ENCODE measurements at places on chromosomes 1 and 21. TPM values are rescaled to one million over a fixed set of nuclear protein-coding genes. Genes with fewer than 3 reads are reported as not detected.
A peak's percentile ranks its signal among the peaks of the same experiment; 100 is the strongest.

DTL gene
- 10.4 TPM for total RNA-seq

C1orf87 gene
- not detected for total RNA-seq

DNA sequence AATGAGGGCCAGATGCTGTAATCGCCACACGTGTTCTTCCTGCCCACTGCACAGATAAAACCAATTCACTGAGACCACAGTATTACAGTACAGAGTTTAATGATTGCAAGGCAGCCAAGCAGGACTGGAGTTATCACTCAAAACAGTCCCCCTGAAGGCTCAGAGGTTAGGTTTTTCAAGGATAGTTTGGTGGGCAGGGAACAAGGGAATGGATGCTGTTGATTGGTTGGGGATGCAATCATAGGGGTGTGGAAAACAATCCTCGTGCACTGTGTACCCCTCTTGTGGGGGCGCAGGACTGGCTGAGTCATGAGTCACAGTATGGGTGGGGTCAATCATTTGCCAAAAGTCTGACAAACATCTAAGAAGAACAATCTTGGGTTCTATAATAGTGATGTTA, 12.4 kb upstream of the USP1 start:
- no peak for DNase-seq
- H3K4me3 ChIP-seq = no peak overlapping the region
- no peak overlapping the region for H3K27ac ChIP-seq
- H3K27me3 ChIP-seq = no peaks in the 10 kb centered on the region
- H3K4me1 ChIP-seq = no peaks in the 10 kb centered on the region

NTNG1 gene
- total RNA-seq = not detected

DNA sequence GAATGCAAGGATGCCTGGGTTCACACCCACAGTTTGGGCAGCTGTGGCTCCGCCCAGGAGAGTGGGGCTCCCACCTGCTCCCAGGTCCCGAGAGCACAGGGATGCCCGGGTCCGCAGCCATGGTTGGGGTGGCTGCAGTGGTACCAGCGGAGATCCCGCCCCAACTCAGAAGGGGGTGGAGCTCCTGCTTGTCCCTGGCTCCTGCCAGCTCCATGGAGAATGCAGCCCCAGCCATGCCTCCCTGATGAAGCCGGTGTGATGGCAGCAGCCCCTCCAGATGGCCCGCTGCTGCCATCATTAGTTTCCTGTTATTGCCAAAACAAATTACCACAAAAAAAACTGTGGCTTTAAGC, 113.1 kb upstream of the RUNX3 start:
- DNase-seq = no peak
- no peak overlapping the region for H3K4me3 ChIP-seq

- H3K4me3 ChIP-seq = no peak overlapping the region
- H3K36me3 ChIP-seq = no peaks in the 10 kb centered on the region
- no peaks in the 10 kb centered on the region for H3K27me3 ChIP-seq
- H3K27ac ChIP-seq = no peak overlapping the region
Observed at GRCh38 chr1:86375688-86376087, 20.4 kb downstream of the ODF2L start.

DNA sequence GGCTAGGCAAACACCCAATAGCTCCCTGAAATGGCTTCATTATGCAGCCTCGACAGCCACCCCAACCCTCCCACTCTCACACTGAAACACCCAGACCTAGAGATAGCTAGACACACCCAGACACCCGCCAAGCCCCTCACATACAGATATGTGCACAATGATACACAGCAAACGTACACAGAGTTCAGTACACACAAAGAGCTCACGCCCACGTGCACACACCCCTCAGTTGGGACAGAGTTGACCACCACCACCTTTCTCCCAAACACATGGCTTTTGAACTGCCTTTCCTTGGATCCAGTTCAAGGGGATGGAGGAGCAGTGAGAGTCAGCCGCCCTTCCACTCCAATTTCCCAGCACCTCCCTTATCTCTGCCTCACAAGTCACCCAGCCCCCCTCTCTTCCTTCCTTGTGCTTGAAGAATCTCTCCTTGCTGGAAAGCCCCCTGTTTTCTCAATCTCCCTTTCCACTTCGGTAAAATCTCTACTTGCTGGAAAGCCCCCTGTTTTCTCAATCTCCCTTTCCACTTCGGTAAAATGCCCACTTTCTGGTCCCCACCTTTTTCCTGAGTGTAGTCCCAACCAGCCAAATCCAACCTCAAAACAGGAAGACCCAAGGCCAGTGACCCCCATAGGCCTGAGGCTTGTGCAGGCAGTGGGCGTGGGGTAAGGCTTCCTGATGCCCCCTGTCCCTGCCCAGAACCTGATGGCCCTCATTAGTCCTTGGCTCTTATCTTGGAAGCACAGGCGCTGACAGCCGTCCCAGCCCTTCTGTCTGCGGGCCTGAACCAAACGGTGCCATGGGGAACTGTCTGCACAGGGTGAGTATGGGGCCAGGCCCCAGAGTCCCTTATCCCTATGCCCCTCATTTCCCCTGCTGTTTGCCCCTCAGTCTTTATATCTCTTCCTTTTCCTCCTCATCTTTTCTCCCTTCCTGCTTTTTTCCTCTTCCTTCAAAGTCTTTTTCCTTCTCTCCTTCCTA, at the start of gene ACKR1:
Gene ACKR1 (plus strand): TSS at position 715 of the 981 bp plus-strand sequence. CDS start 85 bp downstream, at position 800.
- H3K4me3 ChIP-seq = no peak within 1 kb of the TSS
- H3K36me3 ChIP-seq = no peaks in the 10 kb centered on the region
- H3K27me3 ChIP-seq = no peaks in the 10 kb centered on the region
- no peaks in the 10 kb centered on the region for H3K4me1 ChIP-seq
- DNase-seq = no peak

GRCh38 chr1:17927952-17928351, 172.8 kb downstream of the ACTL8 start:
- H3K27me3 ChIP-seq = no peaks in the 10 kb centered on the region
- DNase-seq = no peak
- no peaks in the 10 kb centered on the region for H3K36me3 ChIP-seq

DNA sequence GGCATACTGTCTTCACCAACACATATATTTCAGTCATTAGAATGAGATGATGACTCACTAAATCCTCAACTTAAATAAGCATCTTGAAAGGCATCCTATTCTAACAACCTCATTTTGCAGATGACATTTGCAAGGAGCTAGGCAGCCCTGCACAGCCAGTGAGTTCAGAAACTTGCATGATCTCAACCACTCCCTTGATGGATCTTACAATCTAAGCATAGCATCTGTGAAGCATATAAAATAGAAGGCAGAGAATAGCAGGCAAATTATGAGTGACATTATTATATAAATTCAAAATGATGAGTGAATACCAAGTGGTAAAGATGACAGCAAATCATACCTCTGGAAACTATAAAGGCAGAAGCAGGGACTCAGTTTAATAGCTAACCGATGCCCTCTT, 31.6 kb downstream of the KRTAP20-3 start:
- H3K4me3 ChIP-seq = no peak overlapping the region
- H3K27ac ChIP-seq = no peak overlapping the region
- no peaks in the 10 kb centered on the region for H3K27me3 ChIP-seq

ZFP69B gene
- total RNA-seq = 11.1 TPM

DNA sequence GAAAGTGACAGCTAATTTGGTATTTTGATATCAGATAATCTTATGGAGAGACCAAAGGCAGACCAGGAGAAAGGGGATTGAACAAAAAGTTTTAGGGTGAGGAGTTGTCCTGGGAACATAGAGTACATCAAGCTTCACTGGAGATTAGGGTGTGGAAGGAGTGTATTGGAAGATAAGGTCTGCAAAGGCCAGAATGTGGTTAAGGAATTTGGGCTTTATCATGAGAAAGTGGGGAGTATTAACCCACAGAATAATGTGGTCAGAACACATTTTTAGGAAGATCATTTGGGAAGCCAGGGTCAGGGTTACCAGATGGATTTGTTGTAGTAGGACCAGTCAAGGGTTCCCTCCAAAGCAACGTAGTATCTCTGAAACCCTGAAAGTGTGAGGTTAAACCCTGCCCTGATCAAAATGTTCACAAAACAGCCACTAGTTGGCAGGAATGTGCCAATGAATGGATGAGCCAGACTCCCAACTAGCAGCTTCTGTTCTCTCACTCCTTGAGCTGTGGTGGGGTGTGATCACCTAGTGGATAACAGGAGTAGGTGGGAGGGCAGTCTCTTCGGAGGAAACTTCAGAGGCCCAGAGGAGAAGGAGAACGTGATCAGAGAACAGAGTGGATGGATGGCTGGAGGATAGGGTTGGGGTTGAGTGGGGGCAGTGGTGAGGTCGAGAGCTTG, 35.8 kb downstream of the SLC2A1 start:
- H3K27me3 ChIP-seq = no peaks in the 10 kb centered on the region
- H3K4me3 ChIP-seq = peak overlapping the region; percentile 67
- DNase-seq = peak; percentile 90
- H3K27ac ChIP-seq = peak overlapping the region; percentile 53
- peaks cover 35% of the 10 kb centered on the region for H3K4me1 ChIP-seq

- peaks cover 39% of the 10 kb centered on the region for H3K4me1 ChIP-seq
- H3K4me3 ChIP-seq = no peak overlapping the region
- no peak for DNase-seq
- no peaks in the 10 kb centered on the region for H3K27me3 ChIP-seq
- H3K27ac ChIP-seq = no peak overlapping the region
Observed at GRCh38 chr1:156549390-156549789, 23.0 kb downstream of the IQGAP3 start.

DNA sequence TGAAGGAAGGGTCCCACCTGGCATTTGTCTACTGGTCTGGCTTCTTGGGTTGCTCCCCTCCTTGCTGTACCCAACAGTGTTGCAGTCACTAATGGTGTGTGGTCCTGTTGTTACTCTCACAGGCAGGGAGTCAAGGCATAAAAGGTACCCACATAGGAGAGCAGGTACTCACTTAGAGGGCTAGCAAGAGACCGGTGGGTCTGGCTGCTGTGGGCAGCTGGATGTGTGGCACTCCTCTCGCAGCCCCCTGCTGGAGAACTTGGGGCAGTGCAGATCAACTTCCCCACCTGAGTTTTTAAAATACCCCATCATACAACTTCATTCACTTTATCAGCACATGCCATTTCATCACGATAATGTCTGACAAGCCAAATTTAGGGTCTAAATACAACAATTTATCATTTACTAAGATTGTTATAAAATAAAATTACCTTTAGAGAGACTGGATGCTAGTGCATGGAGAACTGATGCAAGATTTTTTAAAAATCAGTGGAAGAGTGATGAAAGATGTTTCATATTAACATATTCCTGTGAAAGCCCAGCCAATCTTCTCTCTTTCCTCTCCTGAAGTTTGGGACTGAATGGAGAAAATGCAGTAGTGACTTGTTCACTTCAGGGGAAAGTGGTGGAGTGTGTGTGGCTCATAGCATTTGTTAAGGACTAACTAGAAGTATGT, 42.8 kb downstream of the ACP6 start:
- no peaks in the 10 kb centered on the region for H3K27me3 ChIP-seq
- DNase-seq = peak; percentile 76
- H3K27ac ChIP-seq = no peak overlapping the region
- no peaks in the 10 kb centered on the region for H3K36me3 ChIP-seq
- H3K4me3 ChIP-seq = no peak overlapping the region

GRCh38 chr1:211874521-211875347, 44.2 kb upstream of the LPGAT1 start:
- no peak for DNase-seq
- H3K4me3 ChIP-seq = no peak overlapping the region
- no peak overlapping the region for H3K27ac ChIP-seq
- no peaks in the 10 kb centered on the region for H3K4me1 ChIP-seq

PPP1R12B gene
- total RNA-seq = 9.0 TPM

CFHR2 gene
- not detected for total RNA-seq

DNA sequence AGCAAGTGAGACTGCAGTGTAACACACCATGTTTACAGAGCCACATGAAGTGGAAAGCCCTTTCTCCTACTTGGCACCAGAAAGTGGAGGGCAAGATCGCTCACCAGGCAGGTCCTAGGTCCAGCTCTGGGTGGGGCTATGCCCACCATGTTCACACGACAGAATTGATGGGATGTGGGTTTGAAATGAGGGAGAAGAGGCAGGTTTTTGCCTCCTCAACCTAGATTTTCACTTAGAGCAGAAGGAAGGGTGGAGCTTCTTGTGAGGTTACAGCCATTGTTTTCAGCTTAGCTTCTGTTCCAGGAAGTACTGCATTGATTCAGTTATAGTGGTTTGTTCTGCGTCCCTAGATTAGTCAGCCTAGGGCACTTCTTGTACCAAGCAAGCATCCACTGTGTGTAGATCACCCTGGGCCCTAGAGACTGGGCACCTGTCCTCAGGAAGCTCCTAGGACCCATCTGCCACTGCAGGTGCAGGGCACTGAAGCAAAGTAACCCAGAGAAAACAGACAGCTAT, 2.3 kb downstream of the CD53 start:
- H3K4me3 ChIP-seq = peak overlapping the region; percentile 69
- DNase-seq = peak; percentile 64
- H3K36me3 ChIP-seq = 0 out of 2 replicates have a peak, but pooled peaks cover 5% of the 10 kb centered on the region
- no peaks in the 10 kb centered on the region for H3K27me3 ChIP-seq
- H3K27ac ChIP-seq = peak overlapping the region; percentile 97

DNA sequence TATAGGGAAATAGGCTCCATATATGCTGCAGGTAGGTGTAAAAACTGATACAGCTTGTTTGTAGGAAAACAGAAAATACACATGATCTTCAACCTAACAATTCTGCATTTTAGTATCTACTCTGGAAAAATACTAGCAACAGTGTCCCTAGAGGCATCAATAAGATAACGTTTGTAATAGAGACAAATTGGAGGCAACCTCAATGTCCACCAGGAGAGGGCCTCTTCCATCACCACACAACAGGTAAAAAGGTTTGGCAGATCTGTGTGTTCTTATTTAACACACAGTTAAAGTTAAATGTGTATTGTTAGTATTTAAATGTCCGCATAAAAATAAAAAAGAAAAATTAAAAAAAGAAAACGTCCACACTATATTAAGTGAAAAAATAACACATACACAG, 5.4 kb downstream of the EIF2D start:
- no peak overlapping the region for H3K27ac ChIP-seq
- peak; percentile 71 for DNase-seq
- peaks cover 15% of the 10 kb centered on the region for H3K4me1 ChIP-seq
- peaks cover 16% of the 10 kb centered on the region for H3K36me3 ChIP-seq
- H3K27me3 ChIP-seq = no peaks in the 10 kb centered on the region

GRCh38 chr1:61426885-61427284, 298.1 kb downstream of the TM2D1 start:
- H3K27ac ChIP-seq = no peak overlapping the region
- peaks cover 19% of the 10 kb centered on the region for H3K4me1 ChIP-seq
- DNase-seq = no peak
- H3K36me3 ChIP-seq = no peaks in the 10 kb centered on the region

KISS1 gene
- not detected for total RNA-seq

- H3K36me3 ChIP-seq = no peaks in the 10 kb centered on the region
- H3K4me3 ChIP-seq = no peak overlapping the region
- no peak overlapping the region for H3K27ac ChIP-seq
- no peaks in the 10 kb centered on the region for H3K27me3 ChIP-seq
Observed at GRCh38 chr1:219387211-219387610, 213.5 kb downstream of the LYPLAL1 start.

VCAM1 gene
- total RNA-seq = not detected

WDR64 gene
- total RNA-seq = not detected

All from Karpas-422 (cell line).